Endothelial cell of umbilical vein (primary cell): ENCODE measurements at places on chromosomes 5 and 9. TPM values are rescaled to one million over a fixed set of nuclear protein-coding genes. Genes with fewer than 3 reads are reported as not detected.

Gene LRRTM2
- 0.14 and 0.20 TPM in 2 replicates for total RNA-seq

- H3K36me3 ChIP-seq, result no peaks in the 10 kb centered on the region
- H3K4me1 ChIP-seq, result no peaks in the 10 kb centered on the region
- H3K4me3 ChIP-seq, result no peak overlapping the region
- no peaks in the 10 kb centered on the region for H3K27me3 ChIP-seq
- DNase-seq, result no peak
These were observed 22.5 kb downstream of the C5orf47 start for GRCh38 chr5:174011441-174011840.

- no peaks in the 10 kb centered on the region for H3K27me3 ChIP-seq
- no peak overlapping the region for H3K27ac ChIP-seq
- no peaks in the 10 kb centered on the region for H3K36me3 ChIP-seq
- DNase-seq, result no peak
- no peak overlapping the region for H3K4me3 ChIP-seq
These were observed 290.6 kb downstream of the OSTF1 start for GRCh38 chr9:75378926-75379325.

DNA sequence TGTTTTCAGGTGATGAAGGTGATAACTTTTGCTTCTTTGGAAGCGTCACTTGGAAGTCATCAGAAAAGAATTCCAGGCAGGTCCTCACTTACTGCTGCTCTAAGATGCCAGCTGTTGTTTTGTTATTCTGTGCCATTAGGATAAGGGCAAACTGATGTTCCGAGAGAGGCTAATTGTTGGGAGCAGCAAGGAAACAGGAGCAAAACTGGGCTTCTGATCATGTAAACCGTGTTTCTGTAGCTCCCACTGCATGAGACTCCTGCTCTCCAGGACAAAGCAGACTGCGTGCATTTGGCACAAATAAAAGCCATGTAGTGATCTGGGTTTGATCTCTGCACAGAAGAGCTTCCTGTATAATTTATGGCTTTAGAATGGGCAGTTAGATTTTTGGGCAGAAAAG, 248.2 kb downstream of the MAN2A1 start:
- no peak overlapping the region for H3K4me3 ChIP-seq
- H3K27ac ChIP-seq, result no peak overlapping the region
- no peaks in the 10 kb centered on the region for H3K27me3 ChIP-seq
- DNase-seq, result no peak
- H3K4me1 ChIP-seq, result no peaks in the 10 kb centered on the region

Gene FOXD4
- 0.35 and 0.42 TPM in 2 replicates for total RNA-seq

DNA sequence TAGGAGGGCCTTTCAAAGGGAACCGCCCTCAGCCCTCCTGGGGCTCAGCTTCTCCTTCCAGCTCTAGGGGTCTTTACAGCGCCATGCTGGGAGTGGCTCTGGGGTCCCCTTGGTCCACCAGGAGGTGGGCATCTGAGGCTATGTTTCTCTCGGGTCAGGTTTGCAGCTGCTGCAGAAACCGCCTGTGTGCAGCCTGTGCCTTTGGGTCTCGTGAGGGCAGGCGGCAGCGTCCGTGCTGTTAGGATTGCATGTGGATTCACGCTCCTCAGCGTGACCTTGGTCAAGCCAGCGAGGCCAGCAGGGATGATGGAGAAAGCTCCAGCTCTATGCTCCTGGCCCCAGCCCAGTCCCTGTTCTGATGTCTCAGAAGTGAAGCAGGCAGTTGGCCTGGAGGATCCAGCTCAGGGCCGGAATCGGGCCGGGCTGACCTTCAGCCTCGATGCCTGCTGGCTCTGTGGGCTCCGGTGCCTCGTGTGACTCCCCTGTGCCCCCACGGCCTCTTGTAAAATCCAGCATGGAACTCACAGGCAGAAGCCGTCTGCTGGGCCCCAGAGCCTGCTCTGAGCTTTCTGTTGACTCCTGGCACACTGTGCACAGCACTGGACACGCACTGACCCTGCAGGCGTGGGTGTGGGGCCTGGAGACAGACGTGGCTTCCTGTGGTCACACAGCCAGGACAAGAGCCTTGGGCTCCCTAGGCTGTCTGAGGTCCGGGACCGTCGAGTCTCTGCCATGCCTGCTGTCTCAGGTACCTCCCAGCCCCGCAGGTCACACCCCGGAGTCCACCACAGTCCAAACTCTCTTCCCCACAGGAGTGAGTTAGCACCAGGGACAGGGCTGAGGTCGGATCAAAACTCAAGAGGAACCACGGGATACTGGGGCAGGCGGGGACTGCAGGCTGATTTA, 54.3 kb downstream of the TRIP13 start:
- H3K27me3 ChIP-seq, result peaks cover 16% of the 10 kb centered on the region
- DNase-seq, result no peak
- no peaks in the 10 kb centered on the region for H3K36me3 ChIP-seq
- H3K4me3 ChIP-seq, result no peak overlapping the region
- no peak overlapping the region for H3K27ac ChIP-seq
- no peaks in the 10 kb centered on the region for H3K4me1 ChIP-seq

GRCh38 chr9:90162326-90162725, 480.3 kb downstream of the DIRAS2 start:
- DNase-seq, result no peak
- H3K27ac ChIP-seq, result no peak overlapping the region
- no peaks in the 10 kb centered on the region for H3K4me1 ChIP-seq
- H3K27me3 ChIP-seq, result no peaks in the 10 kb centered on the region
- no peak overlapping the region for H3K4me3 ChIP-seq

Gene IDNK
- total RNA-seq, result 3.4 and 4.5 TPM in 2 replicates

DNA sequence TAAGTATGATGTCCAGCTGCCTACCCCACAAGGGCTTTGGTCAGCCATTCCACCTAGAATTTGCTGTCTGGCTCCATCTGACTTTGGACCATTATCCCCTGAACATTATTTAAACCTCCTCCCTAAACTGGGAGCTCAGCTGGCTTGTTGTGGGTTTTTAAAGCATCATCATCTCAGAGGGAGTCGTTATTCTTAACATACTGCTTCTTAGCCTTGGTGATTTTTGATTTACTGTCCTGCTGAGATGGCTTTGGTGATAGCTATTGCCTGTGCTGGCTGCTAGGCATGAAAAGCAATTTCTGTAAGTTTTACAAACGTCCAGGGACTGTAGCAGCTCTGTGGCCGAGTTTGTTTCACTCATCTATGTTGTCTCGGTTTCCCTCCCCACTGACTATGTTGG, 256.1 kb downstream of the NR3C1 start:
- H3K27ac ChIP-seq, result no peak overlapping the region
- H3K36me3 ChIP-seq, result no peaks in the 10 kb centered on the region
- no peak overlapping the region for H3K4me3 ChIP-seq
- no peak for DNase-seq
- no peaks in the 10 kb centered on the region for H3K27me3 ChIP-seq

- peaks cover 2% of the 10 kb centered on the region for H3K27me3 ChIP-seq
- DNase-seq, result no peak
- no peak overlapping the region for H3K4me3 ChIP-seq
- H3K27ac ChIP-seq, result no peak overlapping the region
- no peaks in the 10 kb centered on the region for H3K4me1 ChIP-seq
- H3K36me3 ChIP-seq, result no peaks in the 10 kb centered on the region
These were observed 111.1 kb downstream of the KCTD16 start for GRCh38 chr5:144281784-144282183.

DNA sequence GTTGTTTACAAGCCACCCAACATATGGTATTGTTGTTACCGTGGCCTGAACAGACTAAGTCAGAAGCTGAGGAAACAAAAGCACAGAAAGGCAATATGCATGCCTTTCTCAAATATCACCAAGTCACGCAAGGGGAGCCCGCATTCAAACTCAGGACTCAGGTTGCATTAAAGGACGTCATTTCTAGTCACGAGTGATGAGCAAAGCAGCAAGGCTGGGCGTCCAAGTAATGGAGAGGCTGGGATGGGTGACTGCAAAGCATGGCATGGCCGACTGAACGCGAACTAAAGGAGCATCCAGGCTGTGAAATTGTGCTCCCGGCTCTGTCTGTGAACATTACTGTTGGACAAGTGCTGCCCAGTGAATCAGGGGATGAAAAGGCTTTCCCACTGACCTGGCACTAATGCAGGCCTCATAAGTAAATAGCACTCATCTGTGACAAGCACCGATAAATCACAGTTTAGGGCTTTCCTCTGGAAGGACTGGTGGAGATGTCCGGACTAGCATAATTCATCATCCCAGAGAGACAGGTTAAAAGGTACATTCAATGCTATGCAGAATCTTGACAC, 202.8 kb downstream of the SPOCK1 start:
- no peaks in the 10 kb centered on the region for H3K27me3 ChIP-seq
- no peak overlapping the region for H3K4me3 ChIP-seq
- H3K36me3 ChIP-seq, result no peaks in the 10 kb centered on the region
- peaks cover 40% of the 10 kb centered on the region for H3K4me1 ChIP-seq

DNA sequence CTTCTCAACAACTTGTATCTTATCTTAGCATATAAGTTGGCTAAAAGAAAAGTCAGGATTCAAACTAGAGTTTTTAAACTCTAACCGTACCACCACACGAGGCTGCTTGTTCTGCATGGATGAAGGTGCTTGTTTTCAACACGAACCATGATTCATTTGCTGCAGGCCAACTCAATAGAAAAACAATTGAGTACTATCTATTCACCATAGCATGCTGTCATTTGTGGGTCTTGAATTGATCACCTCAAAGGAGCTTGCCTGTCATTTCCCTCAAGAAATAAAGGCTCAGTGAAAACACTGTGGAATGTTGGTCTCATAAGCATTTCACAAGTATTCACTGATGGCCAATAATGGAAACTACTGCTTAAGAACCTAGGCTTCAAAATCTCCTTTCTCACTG, 21.0 kb upstream of the GRIA1 start:
- H3K27ac ChIP-seq, result no peak overlapping the region
- no peaks in the 10 kb centered on the region for H3K4me1 ChIP-seq
- H3K4me3 ChIP-seq, result no peak overlapping the region
- H3K36me3 ChIP-seq, result no peaks in the 10 kb centered on the region
- no peaks in the 10 kb centered on the region for H3K27me3 ChIP-seq
- no peak for DNase-seq

Gene ZDHHC12
- total RNA-seq, result 28.8 and 31.1 TPM in 2 replicates

DNA sequence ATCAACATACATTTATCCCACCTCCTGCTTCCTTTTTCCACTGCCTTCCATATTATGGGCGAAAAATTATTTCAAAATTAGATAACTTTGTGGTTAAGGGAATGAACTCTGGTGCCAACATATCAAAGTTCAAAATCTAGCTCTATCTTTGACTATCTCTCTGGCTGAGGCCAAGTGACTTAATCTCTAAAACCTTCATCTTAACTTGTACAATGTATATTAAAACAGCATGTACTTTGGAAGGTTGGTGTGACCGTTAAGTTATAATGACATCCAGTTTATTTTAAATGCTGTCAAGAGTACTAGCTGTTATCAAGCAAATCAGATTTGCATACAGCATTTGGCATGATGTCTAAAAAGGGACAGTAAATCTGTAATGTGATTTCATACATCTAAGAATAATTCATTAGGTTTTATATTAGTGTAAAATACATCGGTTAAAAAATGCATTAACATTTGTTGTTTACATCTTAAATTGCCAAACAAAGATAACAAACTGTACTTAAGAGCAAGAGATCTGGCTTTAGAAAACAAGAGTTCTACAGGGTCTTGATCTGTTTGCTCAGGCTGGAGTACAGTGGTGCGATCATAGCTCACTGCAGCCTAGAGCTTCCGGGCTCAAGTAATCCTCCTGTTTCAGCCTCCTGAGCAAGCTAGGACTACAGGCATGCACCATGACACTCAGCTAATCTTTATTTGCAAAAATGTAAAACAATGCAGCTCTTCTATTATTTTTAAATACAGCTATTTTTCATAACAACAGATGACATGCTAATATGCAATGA, 102.8 kb downstream of the CDH18 start:
- H3K27ac ChIP-seq, result no peak overlapping the region
- no peak overlapping the region for H3K4me3 ChIP-seq
- no peak for DNase-seq
- H3K36me3 ChIP-seq, result no peaks in the 10 kb centered on the region
- H3K27me3 ChIP-seq, result no peaks in the 10 kb centered on the region

DNA sequence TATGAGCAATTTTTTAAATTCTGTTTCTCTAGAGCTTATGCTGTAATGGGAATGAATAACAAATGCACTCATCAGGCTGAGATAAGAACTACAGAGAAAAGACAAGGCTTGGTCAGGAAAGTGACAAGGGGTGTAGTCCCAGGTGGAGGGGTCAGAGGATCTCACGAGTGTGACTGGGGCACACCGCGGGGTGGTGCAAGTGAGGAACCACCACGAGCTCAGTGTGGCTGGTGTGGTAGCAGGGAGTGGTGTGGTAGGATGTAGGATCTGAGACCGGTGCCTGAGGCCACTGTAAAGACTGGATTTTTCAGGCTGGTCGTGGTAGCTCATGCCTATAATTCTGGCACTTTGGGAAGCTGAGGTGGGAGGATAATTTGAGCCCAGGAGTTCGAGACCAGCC, 9.0 kb downstream of the ANXA6 start:
- H3K27ac ChIP-seq, result no peak overlapping the region
- H3K4me1 ChIP-seq, result peaks cover 20% of the 10 kb centered on the region
- peaks cover 14% of the 10 kb centered on the region for H3K36me3 ChIP-seq
- H3K4me3 ChIP-seq, result no peak overlapping the region
- DNase-seq, result no peak
- H3K27me3 ChIP-seq, result no peaks in the 10 kb centered on the region

DNA sequence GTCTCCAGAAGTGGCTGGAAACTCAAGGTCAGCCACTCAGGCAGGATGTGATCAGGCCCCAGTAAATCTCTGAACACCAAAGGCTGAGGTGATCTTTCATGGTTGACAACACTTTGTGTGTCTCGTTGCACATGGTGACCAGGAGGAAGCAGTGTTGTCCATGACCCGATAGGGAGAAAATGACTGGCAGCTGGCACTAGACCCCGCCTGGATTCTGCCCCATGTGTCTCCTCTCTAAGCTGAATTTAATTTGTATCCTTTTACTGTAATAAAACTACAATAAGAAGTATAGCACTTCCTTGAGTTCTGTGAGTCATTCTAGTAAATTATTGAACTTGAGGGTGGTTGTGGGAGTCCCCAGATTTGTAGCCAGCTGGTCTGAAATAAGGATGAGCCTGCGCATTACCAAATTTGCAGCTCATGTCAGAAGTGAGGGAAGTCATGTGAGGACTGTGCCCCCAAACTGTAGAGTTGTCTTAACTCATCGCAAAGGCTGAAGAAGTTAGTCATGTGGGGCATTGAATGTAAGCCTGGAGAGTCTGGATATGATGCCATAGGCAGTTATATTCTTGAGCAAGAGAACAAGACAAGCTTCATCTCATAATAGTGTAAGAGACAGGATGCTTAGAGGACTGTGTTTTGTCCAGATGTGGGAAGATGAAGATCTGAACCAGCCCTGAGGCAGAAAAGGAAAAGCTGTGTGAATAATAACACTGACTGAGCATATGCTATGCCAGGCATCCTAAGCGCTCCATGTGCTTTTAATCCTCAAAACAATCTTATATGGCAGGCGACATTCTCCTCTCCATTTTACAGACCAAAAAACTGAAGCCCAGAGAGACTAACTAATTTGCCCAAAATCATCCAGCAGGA, 55.9 kb downstream of the TMEM215 start:
- no peak overlapping the region for H3K27ac ChIP-seq
- no peaks in the 10 kb centered on the region for H3K4me1 ChIP-seq
- H3K4me3 ChIP-seq, result no peak overlapping the region

- no peaks in the 10 kb centered on the region for H3K27me3 ChIP-seq
- no peak for DNase-seq
- no peak overlapping the region for H3K4me3 ChIP-seq
- H3K4me1 ChIP-seq, result no peaks in the 10 kb centered on the region
- no peak overlapping the region for H3K27ac ChIP-seq
These were observed 142.2 kb upstream of the ZNF366 start for GRCh38 chr5:72649449-72649848.
